ENCODE measurements at places on chromosomes 5 and 9. TPM values are rescaled to one million over a fixed set of nuclear protein-coding genes. Genes with fewer than 3 reads are reported as not detected.
A peak's percentile ranks its signal among the peaks of the same experiment; 100 is the strongest.

GRCh38 chr5:113110117-113110516 is 133.5 kb downstream of the DCP2 start:
- DNase-seq = no peak

DNA sequence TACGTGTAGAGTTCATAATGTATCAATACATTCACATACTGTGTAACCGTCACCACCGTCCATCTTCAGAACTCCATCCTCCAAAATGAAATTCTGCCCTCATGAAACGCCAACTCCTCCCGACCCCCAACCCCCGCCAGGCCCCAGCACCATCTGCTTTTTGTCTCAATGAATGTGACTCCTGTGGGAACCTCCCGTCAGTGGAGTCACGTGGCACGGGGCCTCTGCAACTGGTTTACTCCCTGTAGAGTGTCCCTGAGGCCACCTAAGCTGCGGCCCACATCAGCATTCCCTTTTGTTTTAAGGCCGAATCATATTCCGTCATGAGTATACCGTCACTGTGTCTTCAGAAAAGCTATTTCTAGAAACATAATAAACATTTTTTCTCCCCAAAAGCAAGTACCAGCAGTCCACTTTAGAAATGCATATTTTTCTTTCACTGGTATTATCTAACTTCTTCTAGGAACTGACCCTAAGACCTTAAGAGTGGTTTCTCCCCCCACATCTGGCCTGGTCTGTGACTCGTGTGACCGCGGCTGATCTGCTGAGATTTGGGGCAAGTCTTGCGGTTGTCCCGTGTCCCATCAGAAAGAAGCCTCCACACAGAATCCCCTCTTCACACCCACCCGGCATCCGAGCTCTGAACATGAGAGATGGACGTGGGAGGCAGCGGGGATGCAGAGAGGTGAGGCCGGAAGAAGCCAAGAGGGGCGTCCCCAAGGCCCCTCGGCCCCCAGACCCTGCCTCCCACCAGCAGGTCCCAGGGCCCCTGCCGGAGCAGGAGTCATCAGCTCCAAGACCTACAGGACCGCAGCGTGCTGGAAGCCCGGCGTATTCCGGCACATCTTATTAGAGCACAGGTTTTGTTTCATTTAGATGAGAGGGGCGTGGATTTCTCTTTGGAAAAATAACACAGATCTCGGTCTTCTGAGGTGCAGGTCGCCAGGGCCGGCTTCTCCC is 38.3 kb downstream of the SLC6A3 start:
- DNase-seq = no peak

DNA sequence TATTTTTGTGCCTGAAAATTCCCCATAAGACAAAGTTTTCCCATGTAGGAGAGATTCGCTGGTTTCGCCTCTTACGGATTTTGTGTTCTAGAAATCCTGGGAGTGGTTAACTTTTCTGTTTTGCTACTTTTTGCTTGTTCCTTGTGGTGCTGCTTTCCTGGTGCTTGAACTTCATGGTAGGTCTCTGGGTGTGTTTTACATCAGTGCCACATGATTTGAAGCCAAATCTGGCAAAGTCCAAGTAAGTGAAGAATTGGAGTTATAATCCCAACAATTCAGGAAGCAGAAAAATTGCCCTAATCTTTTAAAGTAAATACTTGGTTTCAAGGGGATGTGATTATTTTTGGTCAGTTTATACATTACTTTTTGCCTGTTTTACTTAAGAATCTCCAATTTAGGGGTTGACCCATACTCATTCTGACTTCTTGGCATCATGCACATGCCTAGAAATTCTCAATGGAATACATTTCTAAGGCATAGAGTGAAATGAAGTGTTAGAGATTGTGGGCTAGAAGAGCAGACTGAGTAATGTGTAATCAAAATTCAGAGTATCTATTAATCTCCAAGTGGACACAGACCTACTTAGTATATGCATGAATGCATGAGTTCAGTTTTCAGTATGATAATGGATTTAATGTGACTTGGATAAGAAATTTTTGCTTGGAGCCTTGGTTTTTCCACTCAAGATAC is 189.7 kb downstream of the CSNK1G3 start:
- no peak for DNase-seq

DNA sequence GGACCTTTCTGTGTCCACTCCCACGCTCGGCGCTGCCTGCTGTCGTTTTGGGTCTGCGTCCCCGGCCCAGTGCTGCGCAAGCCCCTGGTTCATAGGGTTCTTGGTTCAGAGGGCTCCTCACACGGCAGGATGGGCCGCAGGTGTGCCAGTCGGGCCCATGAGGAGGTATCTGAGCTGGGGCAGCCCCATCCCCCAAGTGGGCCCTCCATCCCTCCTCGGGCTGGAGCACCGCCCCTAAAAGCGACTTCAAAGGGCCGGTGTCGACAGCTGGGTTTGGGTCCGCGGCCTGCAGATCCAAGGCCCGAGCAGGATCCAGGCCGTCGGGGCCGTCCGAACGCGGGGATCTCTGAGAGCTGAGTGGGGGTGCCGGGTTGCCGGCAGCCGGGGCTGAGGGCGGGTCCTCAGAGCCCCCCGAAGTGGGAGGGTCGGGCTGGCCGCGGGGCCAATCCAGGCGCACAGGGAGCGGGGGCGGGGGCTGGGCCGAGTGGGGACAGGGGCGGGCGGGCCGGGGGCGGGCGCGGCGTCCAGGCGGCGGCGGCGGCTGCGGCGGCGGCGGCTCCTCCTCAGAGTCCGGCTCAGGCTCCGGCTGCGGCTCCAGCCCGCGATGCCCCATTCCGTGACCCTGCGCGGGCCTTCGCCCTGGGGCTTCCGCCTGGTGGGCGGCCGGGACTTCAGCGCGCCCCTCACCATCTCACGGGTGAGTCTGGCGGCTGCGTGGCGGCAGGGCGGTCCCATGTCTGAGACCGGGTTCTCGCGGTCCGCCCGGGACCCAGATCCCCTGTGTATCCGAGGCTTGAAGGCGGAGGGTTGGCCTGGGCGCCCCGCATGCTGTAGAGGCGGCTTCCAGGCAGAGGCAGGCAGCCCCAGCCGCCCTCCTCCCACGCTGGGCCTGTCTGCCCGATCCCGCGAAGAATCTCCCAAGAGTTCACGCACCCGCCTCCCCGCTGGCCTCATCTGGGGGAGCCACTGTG is at the start of gene PDLIM4:
PDLIM4 (plus strand) TSS at position 566 of the 971 bp plus-strand sequence; CDS start at position 605, 39 bp downstream.
- no peak for DNase-seq

- DNase-seq = no peak
Measured at GRCh38 chr9:14275331-14275730, 38.6 kb downstream of the NFIB start.

DNA sequence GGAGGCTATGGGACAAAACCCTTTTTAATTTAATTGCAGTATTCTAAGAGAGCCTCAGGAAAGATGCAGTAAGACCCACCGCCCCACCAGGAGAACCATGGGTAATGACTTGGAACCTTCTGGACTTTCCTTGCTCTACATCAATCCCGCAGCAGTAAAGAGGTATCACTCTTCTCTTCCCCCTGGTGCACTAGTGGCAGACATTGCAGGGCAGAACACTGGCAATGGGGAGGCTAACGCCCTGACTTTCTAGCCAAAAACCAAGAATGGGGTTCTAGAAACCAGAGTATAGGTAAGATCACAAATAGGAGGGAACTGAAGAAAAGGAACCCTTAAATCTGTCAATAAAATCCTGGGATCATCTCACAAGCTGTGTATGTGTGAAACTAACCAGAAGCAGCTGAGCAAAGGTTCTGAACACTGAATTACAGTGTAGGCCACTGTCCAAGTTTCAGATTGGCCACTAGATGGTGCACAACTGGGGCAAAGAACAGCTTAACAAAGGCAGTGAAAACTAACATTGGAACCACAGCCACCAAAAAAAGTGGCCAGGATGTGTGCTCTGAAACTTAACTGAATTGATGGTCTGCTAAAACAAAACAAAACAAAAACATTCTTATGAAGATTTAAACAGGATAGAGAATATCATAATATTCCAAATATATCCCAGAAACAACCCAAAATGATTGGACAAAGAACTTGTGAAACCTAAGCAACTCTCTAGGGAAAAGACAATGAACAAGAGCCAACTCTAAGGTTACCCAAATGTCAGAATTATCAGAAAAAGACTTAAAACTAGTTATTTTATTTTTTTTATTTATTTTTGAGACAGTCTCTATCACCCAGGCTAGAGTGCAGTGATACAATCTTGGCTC is 6.6 kb upstream of the FAM151B start:
- no peak for DNase-seq

DNA sequence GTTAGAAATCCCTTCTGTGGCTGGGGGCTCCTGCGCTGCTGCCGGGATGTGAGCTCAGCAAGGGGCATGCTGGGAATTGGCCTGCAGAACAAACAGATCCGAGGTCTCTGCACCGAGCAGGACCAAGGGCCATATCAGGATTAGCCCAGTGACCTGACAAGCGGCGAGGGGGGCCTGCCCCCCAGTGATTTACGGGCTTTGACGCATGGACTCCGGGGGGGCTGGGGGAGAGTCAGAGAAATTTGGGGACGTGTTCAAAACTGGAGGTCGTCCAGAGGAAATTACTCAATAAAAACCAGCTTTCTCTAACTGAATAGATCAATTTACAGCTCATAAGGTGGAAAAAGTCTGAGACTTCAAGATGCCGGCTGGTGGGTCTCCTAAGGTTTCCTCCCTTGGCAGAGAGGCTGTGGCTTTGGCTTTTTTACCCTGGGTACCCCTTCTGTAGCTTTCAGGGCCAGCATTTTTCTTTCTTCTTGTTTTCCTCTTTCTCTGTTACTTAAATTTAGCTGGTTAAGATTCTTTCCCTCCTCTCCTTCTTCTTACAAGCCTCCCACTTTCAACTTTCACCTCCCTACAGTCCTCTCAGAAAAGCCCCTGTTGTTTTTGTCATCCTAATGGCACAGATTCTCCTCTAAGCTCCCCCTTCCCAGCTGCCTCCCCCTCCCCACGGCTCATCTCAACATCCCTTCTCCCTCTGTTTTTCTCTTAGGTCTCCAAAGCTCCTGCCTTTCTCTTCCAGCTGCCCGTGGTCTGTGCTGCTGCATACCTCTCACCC is 551.0 kb downstream of the CCDC171 start:
- no peak for DNase-seq

GRCh38 chr9:12666813-12667212 is 26.4 kb upstream of the TYRP1 start:
- DNase-seq = no peak

DNA sequence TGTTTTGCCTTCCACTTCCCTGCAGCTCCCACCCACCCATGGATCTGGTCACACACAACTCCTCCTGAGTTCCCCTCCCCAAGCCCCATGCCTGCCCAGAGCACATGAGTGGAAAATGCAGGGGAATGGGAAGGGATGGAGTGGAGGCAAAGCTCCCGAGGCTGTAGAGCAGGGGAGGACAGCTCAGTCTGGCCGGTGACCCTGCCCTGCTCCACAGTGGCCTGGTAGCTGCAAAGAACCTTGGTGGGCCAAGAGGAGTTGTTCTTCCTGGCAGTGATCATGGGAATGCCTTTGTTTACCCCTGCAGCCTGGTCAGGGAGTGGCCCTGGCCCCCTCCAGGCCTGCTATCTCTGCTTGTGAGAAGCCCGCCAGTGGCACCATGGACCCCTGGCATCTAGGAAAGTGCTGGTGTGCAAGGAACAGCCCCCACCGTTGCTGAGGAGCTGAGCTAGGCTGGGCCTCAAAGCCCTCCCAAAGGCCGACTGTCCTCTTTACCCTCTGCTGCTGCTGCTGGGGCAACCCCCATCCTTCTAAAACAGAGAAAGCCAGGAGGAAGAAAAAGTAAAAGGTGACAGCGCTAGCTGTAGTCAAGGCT is 60.4 kb downstream of the PSD2 start:
- no peak for DNase-seq

- DNase-seq = no peak
Measured at GRCh38 chr5:1744393-1745122, 55.1 kb downstream of the MRPL36 start.

GRCh38 chr5:56269216-56269927 is 36.2 kb upstream of the ANKRD55 start:
- peak; percentile 26 for DNase-seq

GRCh38 chr9:27467486-27467885 is 56.6 kb upstream of the IFNK start:
- no peak for DNase-seq

DNA sequence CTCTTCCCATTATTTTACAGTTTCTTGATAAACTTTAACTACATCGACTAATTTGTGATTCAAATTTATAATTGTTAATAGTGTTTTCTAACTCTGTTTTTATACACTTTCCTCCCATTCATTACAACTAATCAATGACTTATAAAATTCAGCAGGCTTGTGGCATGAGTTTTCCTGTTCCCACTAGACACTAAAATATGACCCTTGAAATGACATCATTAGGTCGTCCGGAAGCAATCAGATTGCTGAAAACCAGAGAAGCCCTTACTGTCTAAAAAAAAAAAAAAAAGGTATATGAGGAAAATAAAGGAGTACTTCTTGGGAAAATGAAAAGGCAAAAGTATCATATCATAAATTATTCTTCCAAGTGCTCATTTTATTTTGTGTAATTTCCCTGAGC is 553.7 kb downstream of the ZNF608 start:
- DNase-seq = no peak

- no peak for DNase-seq
Measured at GRCh38 chr5:68740226-68740910, 353.4 kb upstream of the SLC30A5 start.

GRCh38 chr5:170100066-170100943 is 5.4 kb upstream of the FOXI1 start:
- DNase-seq = peak; percentile 54

DNA sequence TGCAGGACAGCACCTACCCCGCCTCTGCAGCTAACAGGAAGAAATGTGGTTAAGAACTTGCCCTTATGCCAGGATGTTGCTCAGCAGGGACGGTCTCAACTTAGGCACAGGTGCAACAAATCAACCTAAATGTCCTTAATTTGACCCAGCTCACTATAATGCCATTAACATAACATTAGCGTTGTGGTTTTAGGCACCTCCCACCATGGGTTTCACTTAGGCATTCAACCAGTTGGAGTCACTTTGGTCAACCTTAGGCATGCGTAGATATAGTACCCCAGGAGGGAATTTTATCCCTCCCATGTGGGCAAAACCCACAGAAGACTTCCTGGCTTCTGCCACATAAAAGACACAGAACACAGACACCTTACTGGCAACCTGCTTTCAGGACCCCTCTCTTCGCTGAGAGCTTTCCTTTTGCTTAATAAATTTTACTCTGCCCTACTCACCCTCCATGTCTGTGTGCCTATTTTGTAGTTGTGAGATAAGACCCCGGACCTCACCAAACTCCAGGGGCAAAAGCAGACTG is 8.7 kb upstream of the ERAP1 start:
- DNase-seq = peak; percentile 92

- DNase-seq = no peak
Measured at GRCh38 chr9:102975251-102975650, 19.9 kb upstream of the CYLC2 start.

- no peak for DNase-seq
Measured at GRCh38 chr9:14331120-14331519, 17.2 kb upstream of the NFIB start.

- DNase-seq = no peak
Measured at GRCh38 chr9:30519756-30520155, 1864.7 kb upstream of the ACO1 start.

GRCh38 chr5:1104327-1105006 is 7.4 kb downstream of the SLC12A7 start:
- peak; percentile 53 for DNase-seq

GRCh38 chr9:94887721-94888120 is 161.2 kb downstream of the AOPEP start:
- no peak for DNase-seq

- DNase-seq = no peak
Measured at GRCh38 chr5:14584848-14585247, 3.3 kb downstream of the OTULINL start.

The GRIN1 gene
- not detected for total RNA-seq

The ANKRD31 gene
- 0.86 TPM for total RNA-seq

The QRFP gene
- total RNA-seq = not detected

The ADAM19 gene
- total RNA-seq = 33.9 TPM

The ACSL6 gene
- total RNA-seq = 50.4 TPM

The SAP30L gene
- 47.5 TPM for total RNA-seq

The DNAJC21 gene
- 67.9 TPM for total RNA-seq

The DOCK8 gene
- 315 TPM for total RNA-seq

Measured in CD4-positive, alpha-beta memory T cell (primary cell).